ACHN (cell line): ENCODE measurements at places on chromosomes 3 and 15.

DNA sequence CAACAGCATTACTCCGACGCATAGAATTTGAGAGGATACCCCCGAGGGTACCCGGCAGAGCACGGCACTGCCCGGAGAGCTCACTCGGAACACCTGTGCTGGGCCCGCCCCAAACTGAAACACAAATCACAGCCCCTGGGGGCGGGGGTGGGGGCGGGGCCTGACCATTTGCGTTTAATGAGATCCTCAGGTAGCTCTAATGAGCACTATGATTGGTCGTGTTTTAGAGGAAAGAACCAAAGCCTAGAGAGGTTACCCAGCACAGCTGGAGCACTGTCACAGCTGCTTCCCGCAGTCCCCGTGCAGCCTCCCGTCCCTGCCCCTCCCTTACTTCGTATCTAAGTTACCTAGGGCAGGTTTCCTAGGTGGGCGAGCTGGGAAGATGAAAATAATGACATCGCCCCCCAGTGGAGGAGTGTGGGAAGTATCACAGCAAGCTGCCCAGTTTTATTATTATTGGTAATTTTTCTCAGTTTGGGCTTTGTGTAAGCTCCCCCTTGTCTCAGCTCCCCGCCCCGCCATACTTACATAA, 187.1 kb downstream of the PDE8A start:
- DNase-seq, result peak; percentile 43

DNA sequence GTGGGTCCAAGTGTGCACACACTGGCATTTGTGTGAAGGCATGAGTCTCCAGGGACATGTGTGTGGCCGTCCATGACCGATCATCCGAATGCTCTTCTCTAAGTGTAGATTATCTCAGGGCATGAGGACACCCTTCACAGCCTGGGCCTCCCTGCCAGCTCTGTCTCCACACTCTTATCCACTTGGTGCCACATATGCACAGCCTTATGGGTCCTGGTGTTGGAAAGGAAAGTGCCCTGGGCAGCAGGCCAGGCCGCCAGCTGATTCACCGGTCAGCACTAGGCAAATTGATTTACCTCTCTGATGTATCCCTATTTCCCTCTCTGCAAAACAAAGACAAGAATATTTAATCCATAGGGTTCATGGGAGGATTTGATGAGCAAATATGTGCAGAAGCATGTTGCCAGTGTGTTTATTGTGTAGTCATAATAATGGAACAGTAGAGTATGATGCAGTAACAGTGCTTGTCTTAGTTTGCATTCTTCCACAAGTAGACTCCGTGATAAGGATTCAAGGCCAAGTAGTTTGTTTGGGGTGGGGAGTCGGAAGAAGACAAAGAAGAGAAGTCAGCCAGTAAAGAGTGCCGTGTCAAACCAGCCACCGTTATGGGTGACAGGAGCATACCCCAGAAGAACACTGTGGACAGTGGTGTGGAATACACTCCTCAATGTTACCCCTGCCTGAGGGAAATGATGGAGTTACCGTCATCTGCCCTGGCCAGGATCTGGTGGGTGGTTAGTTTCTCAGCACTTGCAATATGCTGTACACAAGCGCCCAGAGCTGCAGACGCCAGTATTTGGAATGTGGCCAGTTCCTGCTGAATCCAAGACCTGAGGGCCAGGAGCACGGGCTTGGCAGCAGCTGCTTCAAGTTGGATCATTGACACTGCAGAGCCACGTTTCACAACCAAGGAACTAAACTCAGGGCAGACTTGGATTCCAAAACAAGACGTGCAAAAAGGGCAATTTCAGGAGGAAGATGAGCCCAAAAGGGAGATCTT, 85.1 kb downstream of the MTHFS start:
- DNase-seq, result no peak

GRCh38 chr3:151113343-151113742, 27.9 kb downstream of the MED12L start:
- DNase-seq, result no peak

GRCh38 chr3:39592311-39593050, 125.0 kb downstream of the MOBP start:
- no peak for DNase-seq

- peak; percentile 62 for DNase-seq
Observed at GRCh38 chr3:183278479-183279088, 25.5 kb downstream of the B3GNT5 start.

- no peak for DNase-seq
Observed at GRCh38 chr3:43394041-43394554, 107.8 kb downstream of the SNRK start.
